ENCODE measurements at places on chromosomes 16 and 17.
A peak's percentile ranks its signal among the peaks of the same experiment; 100 is the strongest.

GRCh38 chr16:9741776-9742175 lies 440.5 kb downstream of the GRIN2A start:
- no peak for DNase-seq

GRCh38 chr16:53726625-53727024 lies 22.7 kb downstream of the FTO start:
- no peak for DNase-seq

DNA sequence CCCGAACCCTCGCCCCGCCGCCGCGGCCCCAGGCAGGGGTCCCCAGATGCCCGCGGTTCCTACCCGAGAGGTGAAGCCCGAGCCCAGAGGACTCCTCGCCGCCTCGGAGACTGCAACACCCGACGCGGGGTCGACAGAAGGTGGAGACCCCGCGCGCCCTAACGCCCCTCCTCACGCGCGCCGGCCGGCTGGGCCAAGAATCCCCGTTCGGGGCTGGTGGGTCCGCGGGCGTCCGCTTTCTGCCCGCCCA lies 515 bp downstream of the SUMO2 start:
- no peak for DNase-seq

- peak; percentile 46 for DNase-seq
Observed at GRCh38 chr17:48037036-48037837, at the start of gene COPZ2. TSS of gene COPZ2 (minus strand) at chr17:48037797. CDS start at chr17:48037777, 20 bp downstream.

DNA sequence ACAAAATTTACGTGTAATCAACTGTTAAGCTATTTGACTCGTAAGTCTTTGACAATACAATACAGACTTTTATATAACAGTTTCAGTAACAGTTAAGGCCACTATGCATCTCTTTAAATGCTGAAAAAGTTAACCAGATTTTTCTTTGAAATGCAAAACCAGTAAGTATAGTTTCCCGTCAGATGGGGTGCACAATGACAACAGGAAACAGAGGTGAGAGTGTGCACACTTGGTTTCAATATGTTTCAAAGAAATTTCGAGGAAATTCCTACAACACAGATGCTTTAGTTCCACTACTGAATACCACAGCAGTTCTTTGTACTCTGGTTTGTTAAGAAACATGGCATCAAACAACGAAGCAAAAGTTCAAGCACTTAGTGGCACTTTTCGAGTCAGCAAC lies 48.4 kb downstream of the RNF157 start:
- no peak for DNase-seq

GRCh38 chr17:5429191-5429887 lies 9.4 kb downstream of the RPAIN start:
- no peak for DNase-seq

Measured in stimulated activated CD4-positive, alpha-beta T cell treated with anti-CD3 and anti-CD28 coated beads, Interleukin-4, amount 100 ng/mL, for 4 hours (primary cell).